NCI-H226 (cell line): ENCODE measurements at places on chromosomes 1 and 21.

- DNase-seq, result no peak
These were observed 2.5 kb upstream of the ERO1B start for GRCh38 chr1:236284291-236284721.

DNA sequence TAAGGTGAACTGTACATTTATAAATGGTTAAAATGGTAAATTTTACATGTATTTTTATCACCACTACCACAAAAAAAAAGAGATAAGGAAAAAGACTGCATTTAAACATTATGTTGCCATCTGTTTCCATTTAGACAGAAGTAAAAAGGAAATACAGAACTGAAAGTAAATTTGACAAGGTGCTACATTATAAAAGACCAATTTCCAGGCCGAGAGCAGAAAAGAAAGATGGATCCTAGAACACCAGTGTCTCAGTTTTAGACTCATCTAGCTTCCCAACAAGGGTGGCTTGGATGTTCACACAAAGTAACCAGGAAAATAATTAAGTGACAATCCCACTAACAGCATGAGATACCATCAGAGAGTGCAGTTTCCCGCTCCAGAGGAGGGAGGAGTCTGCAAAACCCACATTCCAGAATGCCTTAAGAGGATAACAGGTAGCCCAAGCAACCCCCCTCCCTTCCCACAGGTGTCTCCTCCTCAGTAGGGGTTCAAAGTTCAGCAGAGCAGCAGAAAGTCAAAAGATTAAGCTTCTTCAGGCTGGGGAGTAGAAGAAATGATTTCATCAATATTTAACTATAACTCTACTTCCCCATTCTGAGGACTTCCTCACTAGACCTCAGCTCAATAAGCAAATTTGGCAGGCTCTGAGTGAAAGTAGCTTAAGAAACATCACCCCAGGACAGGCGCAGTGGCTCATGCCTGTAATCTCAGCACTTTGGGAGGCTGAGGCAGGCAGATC is 11.8 kb downstream of the TPM3 start:
- no peak for DNase-seq

DNA sequence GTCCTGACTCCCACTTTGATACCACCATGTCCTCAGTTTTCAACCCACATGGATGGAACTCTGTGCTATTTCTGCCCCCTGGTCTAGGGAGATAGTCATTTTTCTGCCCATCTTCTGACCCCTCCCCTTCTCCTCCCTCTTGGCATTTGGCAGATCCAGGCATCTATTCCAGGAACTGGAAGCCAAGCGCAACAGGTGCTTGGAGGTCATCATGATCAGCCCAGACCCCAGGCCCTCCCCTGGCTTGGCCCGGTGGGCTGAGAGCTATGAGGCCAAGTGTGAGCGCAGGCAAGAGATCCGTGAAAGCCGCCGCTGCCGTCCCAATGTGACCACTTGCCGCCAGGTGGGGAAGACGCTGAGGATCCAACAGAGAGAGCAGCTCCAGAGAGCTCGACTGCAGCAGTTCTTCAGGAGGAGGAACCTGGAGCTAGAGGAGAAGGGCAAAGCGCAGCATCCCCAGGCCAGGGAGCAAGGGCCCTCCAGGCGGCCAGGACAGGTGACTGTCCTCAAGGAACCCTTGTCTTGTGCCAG is 4.0 kb downstream of the TRAF3IP3 start:
- no peak for DNase-seq

GRCh38 chr1:202286622-202287097 is 55.1 kb downstream of the UBE2T start:
- DNase-seq, result no peak

GRCh38 chr1:15214527-15214926 is 32.5 kb upstream of the FHAD1 start:
- DNase-seq, result no peak

- DNase-seq, result no peak
These were observed 53.7 kb downstream of the CACHD1 start for GRCh38 chr1:64523413-64524337.

DNA sequence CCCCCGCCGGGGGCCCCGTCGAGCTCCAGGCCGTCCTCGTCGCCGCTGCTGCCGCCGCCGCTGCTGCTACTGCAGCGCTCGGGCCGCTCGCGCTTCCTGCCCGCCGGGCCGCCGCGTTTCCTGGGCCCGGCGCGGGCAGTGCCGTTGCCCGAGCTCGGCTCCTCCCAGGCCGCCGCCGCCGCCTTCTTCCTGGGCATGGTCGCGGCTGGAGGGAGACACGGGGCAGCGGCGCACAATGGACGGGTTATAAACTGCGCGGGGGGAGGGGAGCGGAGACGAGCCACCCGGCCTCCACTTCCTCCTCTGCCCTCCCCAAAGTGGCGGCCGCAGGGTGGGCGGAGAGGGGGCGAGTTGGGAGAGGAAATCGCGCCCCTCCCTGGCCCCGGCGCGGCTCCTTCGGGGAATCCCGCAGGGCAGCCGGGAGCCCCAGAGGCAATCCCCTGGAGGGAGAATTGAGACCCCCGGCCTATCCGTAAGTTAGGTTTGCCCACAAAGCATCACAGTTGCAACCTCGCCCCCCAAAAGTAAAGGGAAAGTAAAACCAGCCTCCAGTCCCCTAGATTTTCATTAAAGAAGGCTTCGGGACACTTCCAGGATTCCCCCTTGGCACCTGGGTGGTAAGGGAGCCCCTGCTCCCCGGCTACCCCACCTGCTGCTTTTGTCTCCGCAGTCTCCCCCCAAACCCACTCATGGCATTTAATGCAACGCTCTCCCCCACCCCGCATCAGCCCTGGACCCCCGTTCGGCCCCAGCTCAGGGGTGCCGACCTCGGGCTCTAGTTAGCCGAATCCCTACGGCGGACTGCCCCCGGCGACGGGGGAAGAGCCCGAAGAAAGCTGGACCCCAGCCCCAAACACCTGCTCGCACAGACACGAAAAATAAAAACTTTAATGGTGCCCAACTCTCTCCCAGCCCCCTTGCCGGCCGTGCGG is 893 bp downstream of the RCC2 start:
- peak; percentile 46 for DNase-seq

DNA sequence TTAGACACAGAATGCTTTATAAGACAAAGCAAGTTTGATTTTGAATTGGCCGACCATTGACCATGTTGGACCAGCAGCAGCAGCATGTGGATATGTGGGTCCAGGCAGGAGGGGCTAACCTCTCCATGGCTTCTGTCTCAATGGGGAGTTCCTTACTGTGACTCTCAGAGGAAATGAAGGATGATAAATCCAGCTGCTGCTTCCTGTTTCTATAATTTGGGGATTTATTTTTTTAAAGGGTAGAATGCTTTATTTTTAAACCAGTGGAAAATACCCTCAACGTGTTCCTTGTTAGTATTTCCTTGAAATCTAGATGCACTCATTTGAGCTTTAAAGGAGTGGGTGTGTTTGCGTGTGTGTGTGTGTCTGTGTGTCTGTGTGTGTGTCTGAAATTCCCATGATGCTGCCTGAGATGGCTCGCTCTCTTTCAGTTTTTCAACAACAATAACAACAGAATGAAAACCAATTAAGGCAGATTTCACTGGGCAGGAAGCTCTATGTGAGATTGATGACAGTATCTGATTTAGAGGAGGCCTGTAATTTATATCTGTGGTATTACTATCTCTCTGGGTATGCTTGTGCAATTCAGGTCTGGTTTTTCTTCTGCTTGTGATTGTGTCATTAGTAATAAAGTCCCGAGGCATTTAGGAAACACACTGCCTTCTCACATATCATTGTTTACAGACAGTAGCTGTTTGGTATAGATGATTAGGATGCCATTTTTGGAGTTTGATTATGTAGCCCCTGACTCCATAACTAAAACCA is 86.1 kb upstream of the ZNF326 start:
- peak; percentile 84 for DNase-seq

GRCh38 chr21:46056450-46056903 is 41.4 kb upstream of the COL6A2 start:
- no peak for DNase-seq

DNA sequence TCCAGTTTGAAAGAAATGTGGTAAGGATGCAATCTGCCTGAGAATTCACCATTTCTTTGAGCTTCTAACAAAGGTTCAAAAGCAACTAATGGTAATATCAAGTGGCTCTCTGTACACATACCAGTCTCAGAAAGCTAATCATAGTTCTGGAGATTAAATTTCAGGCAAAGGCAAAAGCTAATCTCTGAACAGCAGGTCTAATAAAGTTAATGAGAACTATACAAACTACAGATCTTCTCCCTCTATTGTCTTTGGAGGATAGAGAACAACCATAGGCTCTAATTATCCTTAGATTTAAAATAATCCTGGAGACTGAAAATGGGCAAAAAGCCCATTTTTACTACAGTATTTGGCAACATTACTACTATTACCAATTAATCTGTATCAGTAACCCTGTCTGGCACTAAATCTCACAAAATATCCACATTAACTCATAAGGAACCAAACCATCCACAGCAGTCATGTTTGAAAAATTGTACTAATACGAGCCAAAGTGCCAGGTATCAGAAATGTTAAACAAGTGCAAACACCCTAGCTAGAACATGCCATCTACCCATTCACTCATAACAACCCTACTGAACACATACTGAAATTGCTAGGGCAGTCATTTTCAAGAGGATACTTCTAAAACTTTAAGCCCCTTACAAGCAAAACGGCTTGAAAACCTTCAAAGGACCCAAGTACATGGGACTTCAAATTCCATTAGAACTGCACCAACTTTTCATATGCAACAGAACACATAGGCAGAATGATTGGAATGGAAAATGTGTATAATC is 4.8 kb downstream of the DIPK1A start:
- DNase-seq, result no peak

- no peak for DNase-seq
These were observed 30.2 kb downstream of the TMPRSS2 start for GRCh38 chr21:41477641-41478318.
